ENCODE measurements at places on chromosomes 13 and 19. TPM values are rescaled to one million over a fixed set of nuclear protein-coding genes. Genes with fewer than 3 reads are reported as not detected.
A peak's percentile ranks its signal among the peaks of the same experiment; 100 is the strongest.

The SHC2 gene
- total RNA-seq: 43.6 TPM

- no peak for DNase-seq
Observed at GRCh38 chr13:46010148-46010547, 42.4 kb downstream of the ZC3H13 start.

DNA sequence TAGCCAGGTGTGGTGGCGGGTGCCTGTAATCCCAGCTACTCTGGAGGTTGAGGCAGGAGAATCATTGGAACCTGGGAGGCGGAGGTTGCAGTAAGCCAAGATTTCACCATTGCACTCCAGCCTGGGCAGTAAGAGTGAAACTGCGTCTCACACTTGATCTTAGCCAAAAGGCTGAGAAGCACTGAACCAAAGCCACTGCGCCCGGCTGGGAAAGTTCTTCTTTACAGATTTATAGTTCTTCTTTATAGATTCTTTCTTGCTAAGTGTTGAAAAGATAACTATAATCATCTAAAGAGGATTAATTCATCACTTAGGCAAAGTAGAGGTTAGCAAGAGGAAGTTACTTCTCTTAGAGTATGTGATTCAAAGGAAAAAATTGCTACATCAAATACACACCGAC is 11.1 kb downstream of the ZNF417 start:
- DNase-seq: no peak

- no peak for DNase-seq
Observed at GRCh38 chr13:108705031-108705430, 75.6 kb downstream of the MYO16 start.

The AMER2 gene
- total RNA-seq: not detected

DNA sequence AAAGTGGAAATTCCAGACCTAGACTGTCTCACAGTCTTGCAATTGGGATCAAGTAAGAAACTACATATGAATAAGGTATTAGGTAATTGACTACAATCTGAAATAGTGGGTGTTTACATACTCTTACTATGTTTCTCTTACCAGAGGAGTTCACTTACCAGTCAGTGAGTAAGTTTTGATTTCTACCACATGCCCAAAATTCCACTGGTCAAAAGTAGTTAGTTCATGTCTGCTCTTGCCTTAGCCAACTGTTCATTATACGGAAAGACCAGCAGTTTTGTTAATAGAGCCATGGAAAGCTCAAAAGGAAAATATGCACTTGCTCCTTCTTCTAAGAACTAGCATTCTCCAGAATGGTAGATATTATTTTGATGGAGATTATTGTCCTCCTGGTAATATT is 490.8 kb downstream of the RFC3 start:
- no peak for DNase-seq

GRCh38 chr13:21164631-21165030 is 11.7 kb downstream of the SKA3 start:
- DNase-seq: no peak

- DNase-seq: no peak
Observed at GRCh38 chr19:28633319-28634018, 579.5 kb downstream of the UQCRFS1 start.

- DNase-seq: no peak
Observed at GRCh38 chr13:27977476-27978300, 8.6 kb upstream of the CDX2 start.

DNA sequence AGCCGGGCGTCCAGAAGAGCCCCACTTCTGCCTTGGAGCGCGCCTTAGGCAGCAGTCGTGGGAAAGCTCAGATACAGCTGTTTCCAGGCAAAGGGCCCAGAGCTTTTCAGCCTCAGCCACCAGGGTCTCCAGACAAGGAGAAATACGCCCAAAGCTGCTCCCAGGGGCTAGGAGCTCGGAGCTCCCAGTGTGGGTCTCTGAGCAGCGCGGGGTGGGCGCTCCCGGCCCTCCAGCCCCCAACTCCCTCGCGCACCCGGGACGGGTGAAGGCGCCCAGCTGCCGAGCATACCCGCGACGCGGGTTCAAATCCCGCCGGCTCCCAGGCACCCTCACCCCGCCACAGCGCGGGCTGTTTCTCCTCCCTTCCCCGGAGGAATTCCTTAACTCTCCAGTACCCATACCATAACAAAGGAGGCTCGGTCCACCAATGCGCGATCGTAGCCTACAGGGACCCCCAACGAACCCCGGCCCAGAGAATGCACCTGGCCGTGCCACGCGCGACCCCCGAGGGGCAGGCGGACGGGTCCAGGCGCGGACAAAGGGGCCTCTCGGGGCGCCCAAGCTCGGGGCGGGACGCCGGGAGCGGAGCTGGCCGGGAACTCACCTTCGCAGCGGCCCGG is 507 bp downstream of the COL4A1 start:
- peak; percentile 62 for DNase-seq

The SYDE1 gene
- total RNA-seq: 28.2 TPM

DNA sequence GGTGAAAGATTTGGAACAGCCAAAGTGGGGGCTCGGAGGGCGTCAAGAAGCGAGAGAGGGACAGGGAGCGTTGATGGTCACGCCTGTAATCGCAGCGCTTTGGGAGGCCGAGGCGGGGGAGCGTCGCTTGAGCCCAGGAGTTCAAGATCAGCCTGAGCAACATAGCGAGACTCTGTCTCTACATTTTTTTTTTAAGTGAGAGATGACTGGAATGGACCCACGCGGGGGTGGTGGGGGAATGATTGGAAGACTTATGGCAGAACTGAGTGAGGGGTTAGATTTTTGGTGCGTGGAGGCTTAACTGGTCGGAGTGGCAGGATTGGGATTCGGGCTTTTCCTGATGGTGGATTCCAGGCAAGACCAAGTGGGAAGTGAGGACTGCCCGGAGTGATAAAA is 725 bp downstream of the PSMD8 start:
- no peak for DNase-seq

The PRTN3 gene
- not detected for total RNA-seq

- peak; percentile 88 for DNase-seq
Observed at GRCh38 chr19:51394050-51394836, 3.9 kb upstream of the C19orf84 start.

- peak; percentile 37 for DNase-seq
Observed at GRCh38 chr19:42216653-42217519, 591 bp downstream of the DEDD2 start.

- no peak for DNase-seq
Observed at GRCh38 chr19:1027650-1028061, 1.2 kb downstream of the CNN2 start.

- no peak for DNase-seq
Observed at GRCh38 chr19:52070496-52070895, 21.9 kb upstream of the ZNF432 start.

The KLK4 gene
- total RNA-seq: not detected

DNA sequence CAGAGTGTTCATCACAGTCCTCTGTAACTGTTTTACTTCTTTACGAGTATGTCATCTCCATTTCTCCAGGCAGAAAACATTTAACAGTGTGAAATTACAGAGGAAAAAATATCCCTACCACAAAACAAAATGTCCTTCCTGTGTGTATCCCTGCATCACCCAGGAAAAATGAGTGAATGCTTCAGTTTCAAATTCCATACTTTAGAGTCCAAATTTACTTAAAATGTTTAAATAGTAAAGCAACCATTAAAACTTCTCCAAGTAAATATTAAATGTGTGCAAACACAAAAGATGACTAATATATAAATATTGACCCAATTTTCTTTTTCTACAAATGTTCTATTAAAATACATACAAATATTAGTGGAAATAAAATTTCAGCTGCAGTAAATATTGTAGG is 1016.6 kb upstream of the PCDH20 start:
- DNase-seq: no peak

DNA sequence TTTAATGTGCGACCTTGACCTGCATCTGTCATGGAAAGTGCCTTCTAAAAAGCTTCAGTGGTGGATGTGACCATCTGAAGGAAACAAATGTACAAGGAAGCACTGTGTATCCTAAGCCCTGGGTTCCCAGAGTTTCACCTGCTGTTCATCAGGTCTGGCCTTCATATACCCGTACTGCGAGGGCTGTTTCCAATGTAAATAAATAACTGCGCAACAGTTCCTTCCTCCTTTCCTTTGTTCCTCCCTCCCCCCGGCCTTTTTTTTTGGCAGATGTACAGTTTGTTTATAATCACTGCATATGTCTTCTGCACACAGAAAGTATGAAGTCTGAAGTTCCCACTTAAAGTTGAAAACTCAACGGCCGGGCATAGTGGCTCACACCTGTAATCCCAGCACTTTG is 5.2 kb downstream of the FAAP24 start:
- no peak for DNase-seq

The PCDH20 gene
- total RNA-seq: 0.59 TPM

GRCh38 chr13:111292710-111293485 is 27.5 kb upstream of the TEX29 start:
- no peak for DNase-seq

GRCh38 chr13:60733933-60734332 is 336.9 kb downstream of the TDRD3 start:
- DNase-seq: no peak

DNA sequence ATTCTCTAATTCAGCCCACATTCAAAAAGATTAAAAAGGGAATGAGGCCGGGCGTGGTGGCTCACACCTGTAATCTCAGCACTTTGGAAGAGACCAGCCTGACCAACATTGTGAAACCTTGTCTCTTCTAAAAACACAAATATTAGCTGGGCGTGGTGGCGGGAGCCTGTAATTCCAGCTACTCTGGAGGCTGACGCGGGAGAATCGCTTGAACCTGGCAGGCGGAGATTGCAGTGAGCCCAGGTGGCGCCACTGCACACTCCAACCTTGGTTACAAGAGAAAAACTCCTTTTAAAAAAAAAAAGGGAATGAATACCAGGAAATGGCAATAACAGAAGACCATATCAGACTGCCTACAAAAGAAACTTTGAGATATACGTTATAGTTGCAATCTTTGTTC is 1244.5 kb downstream of the PCDH9 start:
- no peak for DNase-seq

- DNase-seq: no peak
Observed at GRCh38 chr13:46213242-46213641, 1.5 kb downstream of the LRRC63 start.

The CD37 gene
- total RNA-seq: 11.0 TPM

- no peak for DNase-seq
Observed at GRCh38 chr19:7732045-7732444, at the start of gene CLEC4G. Gene CLEC4G (minus strand): TSS chr19:7732110. CDS start chr19:7732102, 8 bp downstream.

- no peak for DNase-seq
Observed at GRCh38 chr19:10152100-10152499, 32.4 kb upstream of the EIF3G start.

- DNase-seq: no peak
Observed at GRCh38 chr19:32219881-32220472, 125.4 kb upstream of the ZNF507 start.

- DNase-seq: no peak
Observed at GRCh38 chr13:112259511-112259910, 116.6 kb upstream of the SPACA7 start.

GRCh38 chr19:16327911-16328823 is 3.5 kb downstream of the KLF2 start:
- DNase-seq: peak; percentile 93

DNA sequence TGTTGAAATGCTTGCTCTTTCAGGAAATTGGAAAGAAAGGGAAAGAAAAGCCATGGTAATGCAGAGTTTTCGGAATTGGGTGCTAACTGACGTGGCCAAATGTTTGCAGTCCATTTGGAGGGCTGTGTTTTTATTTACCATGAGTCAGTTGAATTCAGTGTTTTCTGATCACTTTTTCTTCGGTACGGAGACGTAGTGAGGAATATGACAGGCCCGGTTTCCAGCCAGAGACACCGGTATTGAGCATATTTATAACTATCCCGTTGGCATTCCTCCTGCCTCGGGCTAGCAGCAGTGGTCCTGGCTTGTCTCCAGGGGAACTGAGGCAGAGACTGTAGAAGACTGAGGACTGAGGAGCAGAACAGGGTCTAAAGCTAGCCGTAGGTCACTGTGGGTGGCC is 1.0 kb downstream of the CDC16 start:
- no peak for DNase-seq

DNA sequence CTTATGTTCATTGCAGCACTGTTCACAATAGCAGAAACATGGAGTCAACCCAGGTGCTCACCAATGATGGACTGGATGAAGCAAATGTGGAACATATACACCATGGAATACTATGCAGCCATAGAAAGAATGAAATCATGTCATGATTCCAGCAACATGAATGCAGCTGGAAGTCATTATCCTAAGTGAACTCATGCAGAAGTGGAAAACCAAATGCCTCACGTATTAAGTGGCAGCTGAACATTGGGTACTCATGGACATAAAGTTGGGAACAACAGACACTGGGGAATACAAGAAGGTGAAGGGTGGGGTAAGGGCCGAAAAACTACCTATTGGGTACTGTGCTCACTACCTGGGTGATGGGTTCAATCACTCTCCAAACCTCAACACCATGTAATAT is 915.9 kb downstream of the UQCRFS1 start:
- DNase-seq: no peak

The CBLC gene
- total RNA-seq: 0.29 TPM

DNA sequence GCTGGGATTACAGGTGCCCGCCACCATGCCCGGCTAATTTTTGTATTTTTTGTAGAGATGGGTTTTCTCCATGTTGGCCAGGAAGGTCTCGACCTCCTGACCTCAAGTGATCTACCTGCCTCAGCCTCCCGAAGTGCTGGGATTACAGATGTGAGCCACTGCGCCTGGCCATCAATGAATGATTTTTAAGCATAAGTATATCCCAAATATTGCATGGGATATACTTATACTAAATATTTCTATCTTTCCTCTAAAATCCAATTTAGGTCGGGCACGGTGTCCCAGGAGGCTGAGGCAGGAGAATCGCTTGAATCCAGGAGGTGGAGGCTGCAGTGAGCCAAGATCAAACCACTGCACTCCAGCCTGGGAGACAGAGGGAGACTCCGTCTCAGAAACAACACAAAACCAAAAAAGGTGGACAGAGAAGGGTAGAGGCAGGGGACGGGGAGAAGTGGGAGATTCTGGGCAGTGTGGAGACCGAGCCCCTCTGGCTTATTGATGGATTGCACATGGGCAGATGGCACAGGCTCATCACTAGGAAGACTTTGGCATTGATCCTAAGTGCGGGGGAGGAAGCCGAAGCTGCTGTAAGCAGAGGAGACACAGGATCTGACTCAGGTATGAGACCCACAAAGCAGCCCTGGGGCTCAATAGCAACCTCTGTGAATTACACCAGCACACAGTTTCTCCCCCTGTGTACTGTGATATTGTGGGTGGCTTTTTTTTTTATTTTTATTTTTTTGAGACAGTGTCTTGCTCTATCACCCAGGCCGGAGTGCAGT is 13.5 kb downstream of the ARRDC5 start:
- no peak for DNase-seq
